ENCODE measurements at places on chromosomes 4 and X.

DNA sequence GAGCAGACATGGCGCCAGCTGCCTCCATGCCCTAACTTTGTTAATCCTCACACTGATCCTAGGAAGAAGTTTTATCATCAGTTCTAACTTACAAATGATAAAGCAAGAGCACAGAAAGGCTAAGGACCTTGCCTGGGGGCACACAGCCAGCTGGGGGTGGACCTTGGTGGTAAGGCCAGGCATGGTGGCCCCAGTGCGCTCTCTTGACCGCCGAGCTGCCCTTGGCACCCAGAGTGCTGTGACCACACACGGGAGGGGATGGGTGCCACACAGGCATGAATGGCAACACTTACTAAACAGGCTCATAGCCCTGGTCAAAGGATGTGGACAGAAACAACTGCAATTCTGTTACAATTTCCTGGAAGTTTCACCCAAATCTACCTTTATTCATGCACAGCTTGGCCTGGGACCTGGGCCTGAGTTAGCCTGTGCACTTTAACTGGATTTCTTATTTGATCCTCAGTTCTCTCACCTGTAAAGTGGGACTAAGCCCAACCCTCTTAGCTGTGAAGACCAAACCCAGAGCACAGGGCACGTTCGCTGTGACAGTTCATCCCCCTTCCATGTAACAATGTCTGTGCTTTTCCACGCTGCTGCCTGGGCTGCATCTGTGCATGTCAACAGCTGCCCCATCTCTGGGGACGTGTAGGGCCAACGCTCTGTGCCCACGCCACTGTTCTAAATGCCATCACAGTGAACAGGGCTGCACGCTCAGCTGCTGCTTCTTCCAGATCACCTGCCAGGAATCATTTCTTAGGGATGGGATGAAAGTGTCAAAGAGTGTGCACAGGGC lies 44.8 kb downstream of the ACOX3 start:
- no peak for DNase-seq

GRCh38 chrX:46739736-46740135 lies 19.2 kb downstream of the SLC9A7 start:
- no peak for DNase-seq

- DNase-seq: no peak
Observed at GRCh38 chrX:38882894-38883626, 81.8 kb downstream of the MID1IP1 start.

DNA sequence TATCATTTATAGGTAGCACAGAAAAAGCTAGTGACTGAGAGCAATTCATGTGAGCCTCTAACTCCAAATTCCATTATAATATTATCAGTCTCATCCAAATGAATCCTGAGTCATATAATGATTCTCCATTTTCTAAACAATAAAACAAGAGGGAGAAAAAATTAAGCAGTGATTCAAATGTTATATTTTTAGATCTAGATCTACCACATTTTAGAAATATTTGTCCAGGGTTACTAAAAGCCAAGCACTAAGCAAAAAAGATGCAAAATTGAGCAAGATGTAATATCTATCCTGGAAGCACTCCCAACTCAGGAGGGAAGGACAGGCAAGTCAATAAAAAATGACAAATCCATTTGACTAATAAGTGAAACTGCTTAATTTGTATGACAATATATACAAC lies 172.8 kb downstream of the FBXW7 start:
- no peak for DNase-seq

- DNase-seq: peak; percentile 26
Observed at GRCh38 chrX:47143894-47144625, 442 bp downstream of the NDUFB11 start.

DNA sequence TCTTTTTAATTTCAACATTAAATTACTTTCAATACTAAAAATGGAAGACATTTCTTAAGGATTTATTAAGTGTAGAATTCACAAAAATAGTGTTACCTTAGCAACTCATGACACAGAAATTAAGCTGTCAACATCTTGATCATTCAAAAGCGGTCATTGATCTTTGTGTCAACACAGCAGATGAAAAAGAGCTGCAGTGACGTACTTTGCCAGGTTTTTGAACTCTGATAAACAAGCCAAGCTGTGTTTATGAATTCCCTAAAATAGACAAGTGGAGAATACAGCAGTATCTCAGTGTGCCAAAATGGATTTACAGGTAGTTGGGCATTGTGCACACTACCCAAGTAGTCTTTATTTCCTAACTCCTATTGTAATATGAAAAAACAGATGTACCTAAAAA lies 1141.8 kb upstream of the PCDH7 start:
- no peak for DNase-seq

DNA sequence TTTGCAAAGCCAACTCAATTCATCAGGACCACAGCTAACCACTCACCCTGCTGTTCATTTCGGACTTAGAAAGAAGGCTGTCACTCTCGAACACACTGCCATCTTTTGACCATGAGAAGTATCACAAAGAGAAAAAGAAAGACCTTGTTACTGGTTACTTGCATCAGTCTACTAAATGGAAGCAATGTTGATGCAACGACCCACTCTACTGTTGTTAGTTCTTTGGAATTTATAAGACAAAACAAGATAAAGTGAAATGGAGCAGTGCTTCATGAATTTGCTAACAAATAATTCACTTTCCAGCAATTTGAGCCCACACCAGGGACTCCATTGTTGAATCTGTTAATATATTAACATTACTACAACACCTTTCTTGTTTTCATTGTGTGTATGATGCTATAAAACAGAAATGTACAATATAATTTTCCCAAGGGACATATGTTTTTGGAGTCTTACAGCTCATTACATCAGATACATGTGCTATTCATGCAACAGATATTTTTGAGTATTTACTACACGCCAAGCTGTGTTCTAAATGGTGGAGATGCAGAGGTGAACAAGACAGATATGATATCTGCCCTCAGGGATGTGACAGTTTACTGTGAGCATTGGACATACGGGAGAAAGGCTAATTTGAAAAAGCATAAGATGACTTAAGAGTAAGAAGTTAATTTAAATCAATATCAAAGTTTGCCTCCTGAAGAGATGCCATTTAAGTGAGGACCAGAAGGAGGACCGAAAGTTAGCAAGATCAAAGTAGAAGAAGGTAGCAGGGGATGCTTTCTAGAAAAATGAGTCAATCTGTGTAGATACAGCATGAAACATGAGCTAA lies 87.2 kb downstream of the AREG start:
- no peak for DNase-seq

DNA sequence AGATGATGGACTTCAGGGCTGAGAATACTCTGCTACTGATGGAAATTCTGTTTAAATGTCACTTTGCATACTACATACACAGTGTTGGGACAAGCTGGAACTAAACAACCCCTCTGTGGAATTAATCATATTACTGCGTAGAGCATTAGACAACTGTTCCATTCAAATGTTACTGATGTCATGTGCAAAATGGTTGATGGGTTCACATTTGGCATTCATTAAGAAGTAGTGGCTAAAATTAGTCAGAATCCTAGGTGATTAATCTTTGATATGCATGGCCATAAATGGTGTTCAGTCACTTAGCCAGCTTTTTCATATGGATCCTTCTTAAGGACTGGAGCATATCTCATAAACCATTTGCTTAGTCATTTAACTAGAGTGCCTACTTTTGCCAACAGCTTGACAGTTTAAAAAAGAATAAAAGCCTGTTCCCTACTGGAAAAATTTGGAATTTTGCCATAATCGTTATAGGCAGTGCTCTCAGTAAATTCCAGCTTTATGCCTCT lies 105.2 kb downstream of the RNF150 start:
- no peak for DNase-seq

DNA sequence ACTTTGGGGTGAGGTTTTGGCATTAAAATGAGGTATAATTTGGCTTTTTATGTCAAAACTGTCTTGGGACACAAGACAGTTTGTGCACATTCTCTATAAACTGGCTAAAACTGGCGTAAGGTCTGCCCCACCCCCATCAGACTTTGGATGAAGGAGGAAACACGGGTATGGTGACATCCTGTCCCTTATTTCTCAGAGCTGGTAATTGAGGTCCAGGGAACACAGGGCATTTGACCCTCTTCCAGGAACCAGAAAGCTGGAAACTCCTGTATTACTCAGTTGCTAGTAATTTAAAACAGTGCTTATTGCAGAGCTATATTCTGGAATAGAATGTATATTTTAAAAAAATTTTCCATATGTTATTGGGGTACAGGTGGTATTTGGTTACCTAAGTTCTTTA lies 78.8 kb downstream of the SLC16A2 start:
- DNase-seq: no peak

DNA sequence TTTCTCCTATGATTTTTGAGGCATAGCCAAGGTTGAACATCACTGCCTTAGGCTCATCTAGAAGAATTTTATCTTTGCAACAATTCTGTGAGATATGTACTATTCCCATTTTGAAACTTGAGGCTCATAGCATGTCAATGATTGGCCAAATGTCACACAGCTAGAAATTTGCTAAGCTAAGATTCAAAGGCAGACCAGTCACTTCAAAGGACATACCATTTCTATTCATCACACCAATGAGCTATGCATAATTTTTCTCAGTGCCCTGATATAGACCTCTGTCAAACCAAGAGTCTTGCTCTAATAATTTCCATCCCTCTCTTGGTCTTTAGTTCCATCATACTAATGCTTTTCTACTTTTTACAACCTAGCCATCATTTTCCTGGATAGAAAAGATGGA lies 27.6 kb upstream of the SERTM2 start:
- no peak for DNase-seq

- no peak for DNase-seq
Observed at GRCh38 chr4:19025031-19025430, 1003.5 kb upstream of the LCORL start.

DNA sequence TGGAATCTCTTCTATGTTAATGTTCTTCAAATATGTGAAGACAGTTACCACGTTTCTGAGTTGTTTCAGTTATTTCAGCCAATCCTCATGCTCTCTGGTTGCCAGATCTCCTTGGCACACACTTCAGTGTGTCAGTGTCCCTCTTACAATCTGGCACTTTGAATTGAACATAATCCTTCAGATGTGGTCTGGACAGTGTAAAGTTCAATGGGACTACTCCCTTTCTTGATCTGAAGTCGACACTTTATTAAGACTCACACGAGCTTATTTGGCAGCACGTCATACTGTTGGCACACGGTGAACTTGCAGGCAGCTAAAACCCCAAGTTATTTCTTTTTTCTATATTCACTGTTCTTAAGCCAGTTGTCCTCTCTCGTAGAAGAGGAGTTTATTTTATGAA lies 28.2 kb downstream of the ARSJ start:
- no peak for DNase-seq

DNA sequence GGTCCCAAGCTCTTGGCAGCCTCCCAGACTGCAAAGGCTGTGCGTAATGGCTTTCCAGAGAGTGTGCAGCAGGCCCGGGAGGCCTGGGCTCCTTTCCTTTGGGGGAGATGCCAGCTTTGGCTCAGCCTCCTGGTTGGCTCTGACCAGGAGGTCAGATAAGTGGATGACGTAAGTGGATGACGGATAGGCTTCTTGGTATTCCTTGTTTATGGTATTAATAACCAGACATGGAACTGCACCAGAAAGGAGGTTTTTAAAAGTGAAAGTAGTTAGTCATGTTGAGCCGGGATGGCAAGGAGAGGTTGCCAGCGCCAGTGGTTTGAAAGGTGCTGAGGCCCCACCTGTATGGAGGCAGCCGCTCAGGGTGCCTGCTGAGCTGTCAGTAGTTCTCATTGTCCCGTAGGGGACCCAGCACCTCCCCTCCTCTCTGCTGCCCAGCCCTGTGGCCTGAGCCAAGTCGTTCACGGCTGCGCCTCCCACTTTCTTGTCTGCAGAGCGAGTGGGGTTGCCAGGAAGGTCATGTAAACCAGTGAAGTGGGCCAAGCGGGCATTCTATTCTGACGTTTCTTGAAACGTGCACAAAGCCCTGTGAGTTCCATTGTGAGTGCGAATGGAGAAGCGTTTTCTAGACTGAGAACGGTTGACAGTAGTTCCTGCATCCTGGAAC lies 28.7 kb upstream of the STOX2 start:
- no peak for DNase-seq

- peak; percentile 55 for DNase-seq
Observed at GRCh38 chrX:39309018-39309635, 507.9 kb downstream of the MID1IP1 start.

- DNase-seq: no peak
Observed at GRCh38 chr4:138086611-138087041, 155.5 kb downstream of the SLC7A11 start.

GRCh38 chr4:140213749-140214148 lies 59.8 kb upstream of the MAML3 start:
- DNase-seq: peak; percentile 11

DNA sequence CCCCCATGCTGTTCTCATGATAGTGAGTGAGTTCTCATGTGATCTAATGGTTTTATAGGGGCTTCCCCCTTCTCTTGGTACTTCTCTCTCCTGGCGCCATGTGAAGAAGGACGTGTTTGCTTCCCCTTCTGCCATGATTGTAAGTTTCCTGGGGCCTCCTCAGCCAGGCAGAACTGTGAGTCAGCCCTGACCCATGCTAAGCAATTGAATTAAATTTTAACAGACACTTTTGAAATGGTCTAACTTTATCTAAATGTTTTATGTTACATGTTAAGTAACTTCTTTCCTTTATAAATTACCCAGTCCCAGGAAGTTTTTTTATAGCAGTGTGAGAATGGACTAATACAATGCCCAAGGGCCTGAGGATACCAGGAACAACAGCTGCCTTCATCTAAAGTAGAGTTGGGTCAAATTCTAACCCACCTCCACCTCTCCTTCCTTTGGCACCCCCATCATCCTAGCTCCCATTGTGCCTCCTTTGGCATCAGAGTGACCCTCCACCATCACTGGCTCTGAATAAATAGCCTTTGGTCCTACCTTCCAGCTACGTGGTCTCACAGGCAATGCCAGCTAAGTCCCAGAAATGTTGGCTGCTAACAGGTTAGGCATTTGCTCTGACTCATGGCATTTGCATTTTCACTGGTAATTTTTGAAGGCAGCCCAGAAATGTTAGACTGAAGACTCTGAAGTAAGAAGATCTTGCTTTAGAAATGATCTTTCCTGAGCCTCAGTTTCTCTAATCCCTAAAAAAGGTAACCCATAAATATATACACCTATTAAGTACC lies 182.1 kb downstream of the MOSPD2 start:
- DNase-seq: no peak

DNA sequence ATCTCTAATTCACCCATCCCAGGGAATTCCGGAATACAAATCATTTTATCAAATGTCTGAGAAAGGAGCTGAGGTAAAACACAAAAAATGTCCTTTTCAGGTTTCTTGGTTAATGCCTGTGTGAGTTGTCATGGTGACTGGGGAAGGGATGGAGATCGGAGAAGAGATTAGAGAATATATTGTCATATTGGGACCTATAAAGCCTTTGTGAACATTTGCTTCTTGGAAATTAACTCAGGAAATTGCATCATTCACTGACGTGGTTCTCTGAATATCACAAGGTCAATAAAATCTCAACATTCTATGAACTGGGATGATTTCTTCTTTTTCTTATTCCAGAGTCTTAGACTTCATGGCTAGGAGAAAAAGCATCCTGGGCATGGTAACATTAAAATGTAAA lies 174.8 kb upstream of the GLRA2 start:
- DNase-seq: no peak

DNA sequence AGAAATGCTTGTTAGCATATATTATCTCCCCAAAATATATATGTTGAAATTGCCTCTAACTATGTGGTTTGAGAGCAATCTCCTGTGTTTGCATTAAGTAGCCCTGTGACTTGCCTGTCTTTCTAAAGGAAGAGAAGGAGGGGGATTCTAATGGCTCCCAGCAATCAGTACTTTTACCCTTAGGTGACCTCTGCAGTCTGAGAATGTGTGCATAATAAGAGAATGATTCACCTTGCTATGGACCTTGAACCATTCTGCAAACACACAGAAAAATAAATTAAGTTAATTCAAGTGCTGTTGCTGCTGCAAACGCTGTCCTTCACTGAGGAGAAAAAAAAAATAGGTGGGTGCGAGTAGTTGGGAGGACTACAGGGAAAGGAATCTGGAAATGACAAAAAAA lies 322.2 kb downstream of the IQCM start:
- no peak for DNase-seq

Data from stimulated activated naive CD8-positive, alpha-beta T cell treated with anti-CD3 and anti-CD28 coated beads, Interleukin-15, Interleukin-2, amounts not matched to agents 100 U/mL and 50 U/mL, for 24 hours (primary cell).